Hair follicular keratinocyte (primary cell): ENCODE measurements at places on chromosomes 3 and 15. TPM values are rescaled to one million over a fixed set of nuclear protein-coding genes. Genes with fewer than 3 reads are reported as not detected.

Gene FGD5
- total RNA-seq, result not detected in 2 replicates

Gene GATA2
- total RNA-seq, result not detected in 2 replicates

Gene CCR3
- not detected in 2 replicates for total RNA-seq

Gene DNAJA4
- total RNA-seq, result 2.2 and 3.2 TPM in 2 replicates

Gene CHRM5
- total RNA-seq, result not detected in 2 replicates

Gene LMAN1L
- not detected in 2 replicates for total RNA-seq
